ENCODE measurements at places on chromosomes 12 and 14. TPM values are rescaled to one million over a fixed set of nuclear protein-coding genes. Genes with fewer than 3 reads are reported as not detected.

The SSPN gene
- 5.9 TPM for total RNA-seq

The NYNRIN gene
- total RNA-seq = 20.2 TPM

The CGRRF1 gene
- total RNA-seq = 7.3 TPM

The IL23A gene
- 0.81 TPM for total RNA-seq
